ENCODE measurements at places on chromosomes 4 and X. TPM values are rescaled to one million over a fixed set of nuclear protein-coding genes. Genes with fewer than 3 reads are reported as not detected.

Gene MAGEB1
- not detected for total RNA-seq

Gene NPY2R
- 0.22 TPM for total RNA-seq

Gene GNRHR
- not detected for total RNA-seq

Gene MAGEC1
- total RNA-seq, result not detected

Gene TMEM271
- total RNA-seq, result not detected

Gene TCEAL7
- 6.1 TPM for total RNA-seq

Gene POU4F2
- total RNA-seq, result not detected
